ENCODE measurements at places on chromosomes 7 and 10.

GRCh38 chr10:6678211-6678803 is 98.2 kb upstream of the PRKCQ start:
- no peak for DNase-seq

GRCh38 chr7:101960985-101961708 is 143.7 kb downstream of the CUX1 start:
- DNase-seq, result no peak

- no peak for DNase-seq
These were observed 516.1 kb downstream of the NRG3 start for GRCh38 chr10:82390866-82391658.

GRCh38 chr7:107661081-107661864 is 645 bp downstream of the SLC26A4 start:
- no peak for DNase-seq

DNA sequence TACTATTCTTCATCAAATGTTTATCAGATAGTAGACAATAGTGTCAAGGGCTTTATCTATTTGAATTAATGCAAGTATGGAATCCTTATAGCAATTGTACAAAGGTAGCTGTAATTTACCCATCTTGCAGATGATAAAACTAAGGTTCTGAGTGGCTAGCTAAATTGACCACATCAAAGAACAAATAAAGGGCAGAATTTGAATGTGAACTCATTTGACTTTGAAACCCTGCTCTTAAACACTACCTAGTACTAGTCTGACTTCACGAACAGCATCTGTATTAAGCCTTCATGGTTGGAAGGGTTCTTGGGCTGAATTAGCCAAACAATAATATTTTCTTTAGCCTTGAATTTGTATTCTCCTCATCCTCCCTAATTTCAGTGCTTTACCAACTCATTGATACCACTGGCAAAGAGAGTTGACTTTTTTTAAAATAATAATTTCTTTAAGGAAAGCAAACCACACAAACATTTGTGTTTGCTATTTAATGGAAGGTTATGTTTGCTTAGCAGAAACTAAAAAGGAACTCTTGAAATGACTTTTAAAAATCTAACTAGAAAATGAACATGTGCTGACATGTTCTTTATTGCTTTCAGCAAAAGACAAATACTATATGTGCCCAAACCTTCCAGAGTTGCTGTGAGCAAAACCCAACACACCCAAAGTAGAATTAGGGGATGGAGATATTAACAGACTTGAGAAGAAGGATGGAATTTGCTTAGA is 322.6 kb downstream of the RNLS start:
- no peak for DNase-seq

DNA sequence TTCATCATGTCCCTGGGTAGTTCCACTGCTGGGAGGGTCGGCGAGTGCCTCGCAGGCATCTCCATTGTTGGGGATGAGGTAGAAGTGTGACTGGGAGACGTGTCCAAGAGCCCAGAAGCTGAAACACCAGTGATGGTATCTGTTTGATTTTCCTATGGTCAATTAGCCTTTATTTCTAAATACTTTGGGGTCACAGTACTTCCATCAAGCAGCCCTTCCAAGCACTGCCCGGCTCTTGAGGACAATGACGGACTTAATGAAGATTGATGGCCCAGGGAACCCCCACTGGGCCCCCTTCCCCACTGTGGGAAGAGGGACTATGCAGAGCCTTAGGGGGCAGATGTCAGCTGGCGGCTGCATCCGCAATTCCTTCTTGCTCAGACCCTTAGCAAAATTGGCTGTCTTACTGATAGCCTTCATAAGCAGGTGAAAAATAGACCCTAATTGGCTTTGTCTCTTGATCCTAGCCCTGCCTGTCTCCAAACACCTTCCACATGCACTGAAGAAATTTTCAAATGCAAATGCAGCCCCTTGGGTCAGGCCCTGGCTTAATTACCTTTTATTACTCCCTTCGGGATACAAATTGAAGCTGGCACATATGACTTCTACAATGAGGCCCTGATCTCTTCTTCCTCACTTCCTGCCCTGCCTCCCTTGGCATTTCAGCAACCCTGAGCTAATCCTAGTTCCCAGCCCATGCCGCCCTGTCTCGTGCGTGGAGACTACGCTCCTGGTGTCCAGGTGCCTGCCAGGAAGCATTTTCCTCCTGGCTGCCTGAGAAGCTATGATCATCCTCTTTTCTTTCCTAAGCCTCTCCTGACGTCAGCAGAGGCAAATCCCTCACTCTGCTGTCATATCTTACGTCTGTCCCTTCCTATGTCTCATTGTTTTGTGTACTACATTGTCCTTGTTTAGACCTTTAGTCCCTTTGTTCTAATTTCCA is 124.5 kb upstream of the GDF10 start:
- no peak for DNase-seq

GRCh38 chr10:13871011-13871410 is 284.2 kb downstream of the PRPF18 start:
- DNase-seq, result no peak

DNA sequence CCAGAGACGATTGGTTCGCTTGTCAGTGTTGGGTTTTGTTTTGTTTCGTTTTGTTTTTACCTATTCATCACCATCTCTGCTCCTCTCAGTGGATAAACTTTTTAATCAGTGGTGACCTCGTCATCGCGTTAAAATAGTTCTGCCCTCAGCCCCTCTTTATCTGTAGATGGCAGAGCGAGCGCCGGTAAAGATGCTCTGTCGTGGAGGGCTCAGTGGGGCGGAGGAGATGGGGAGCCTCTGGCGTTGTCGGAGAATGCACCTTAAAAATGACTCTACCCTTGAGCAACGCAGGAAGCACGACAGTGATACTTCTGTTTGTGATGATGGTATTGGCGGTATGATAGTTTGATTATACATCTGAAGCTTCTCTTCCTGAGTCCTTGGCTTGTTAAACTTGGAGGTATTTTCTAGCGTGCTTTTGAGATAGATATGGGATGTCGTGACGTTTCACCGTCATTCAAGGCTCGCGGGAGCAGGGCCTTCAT is 554 bp downstream of the CSGALNACT2 start:
- peak; percentile 21 for DNase-seq

DNA sequence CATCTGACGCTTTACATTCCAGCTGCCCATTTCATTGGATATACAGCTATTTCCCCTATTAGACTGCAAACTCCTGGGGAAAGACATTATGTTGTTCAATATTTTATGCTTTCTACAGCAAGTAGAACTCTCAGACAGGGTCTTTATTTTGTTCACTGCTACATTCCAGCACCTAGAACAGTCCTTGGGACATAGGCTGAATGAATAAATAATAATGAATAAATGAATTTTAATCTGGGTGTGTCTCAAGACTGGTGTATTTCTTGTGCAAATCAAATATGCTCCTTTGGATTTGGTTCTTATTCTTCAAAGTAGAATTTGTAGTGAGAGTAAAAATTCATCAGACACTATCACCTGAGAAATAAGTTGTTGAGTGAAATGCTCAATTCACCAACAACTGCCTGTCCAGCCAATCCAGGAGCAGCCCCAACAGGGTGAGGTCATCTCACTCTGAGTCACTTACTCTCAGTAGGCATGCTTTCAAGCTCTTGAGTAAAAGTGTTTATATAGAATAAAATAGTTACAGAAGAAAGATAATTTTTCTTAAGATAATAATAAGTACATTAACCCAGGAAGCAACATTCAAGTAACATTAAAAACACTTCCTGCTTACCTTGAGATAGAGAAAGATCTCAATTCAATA is 287.5 kb upstream of the NPVF start:
- no peak for DNase-seq

Data from MV-4-11 (cell line).